ENCODE measurements at places on chromosomes 5 and 9.
A peak's percentile ranks its signal among the peaks of the same experiment; 100 is the strongest.

DNA sequence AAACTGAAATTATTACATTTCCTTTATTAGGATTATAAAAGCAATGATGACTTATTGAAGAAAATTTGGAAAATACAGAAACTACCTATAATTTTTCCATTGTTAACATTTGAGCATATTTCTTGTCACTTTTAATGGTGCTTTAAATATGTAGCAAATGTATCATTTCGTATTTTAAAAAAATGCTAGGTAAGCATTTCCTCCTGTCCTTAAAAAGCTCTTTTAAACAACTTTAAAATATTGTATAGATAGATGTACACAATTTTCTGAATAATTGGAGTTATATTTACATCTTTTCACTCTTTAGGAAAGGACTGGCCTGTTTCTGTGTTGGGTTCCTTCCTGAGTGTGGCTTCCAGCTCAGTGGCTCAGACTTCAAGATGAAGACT, 15.6 kb downstream of the TENT4A start:
- DNase-seq: no peak

DNA sequence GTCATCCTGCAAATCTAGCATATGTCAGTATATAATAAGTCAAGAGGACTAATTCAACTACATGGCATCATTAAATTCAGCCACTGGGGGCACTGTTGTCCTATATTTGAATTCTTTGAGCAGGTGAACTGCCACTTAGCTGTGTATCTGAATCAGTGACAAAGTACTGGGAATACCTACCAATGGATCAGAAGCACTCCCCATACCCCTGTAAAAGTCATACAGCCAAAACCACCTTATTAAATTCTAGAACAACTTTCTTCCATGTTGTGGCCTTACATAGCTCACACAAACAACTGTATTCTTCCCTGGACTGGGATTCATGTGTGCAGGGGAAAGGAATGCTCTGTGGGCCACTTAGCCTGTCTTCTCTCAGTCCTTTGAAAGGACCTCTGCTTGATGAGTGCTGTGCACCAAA, 57.4 kb upstream of the PLPP6 start:
- DNase-seq: peak; percentile 35

- peak; percentile 87 for DNase-seq
These were observed 2.8 kb downstream of the ST8SIA4 start for GRCh38 chr5:100900142-100900795.

DNA sequence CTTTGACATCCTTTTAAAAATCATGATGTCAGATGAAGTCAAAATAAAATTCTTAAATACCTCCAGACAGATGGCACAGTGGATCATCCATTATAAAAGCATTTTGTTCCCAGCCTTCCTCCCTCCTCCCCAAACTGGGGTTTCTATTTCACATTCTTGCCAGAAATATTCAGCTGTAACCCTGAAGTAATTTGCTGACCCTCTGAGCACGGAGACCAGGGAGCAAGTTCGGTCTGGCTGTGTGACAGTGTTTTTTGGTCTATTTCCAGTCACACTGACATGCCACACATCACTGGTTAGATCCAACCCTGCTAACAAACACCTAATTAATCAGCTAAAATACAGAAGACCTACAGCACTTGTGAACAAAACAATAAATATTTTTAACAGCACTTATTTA, 126.2 kb upstream of the DMRT1 start:
- DNase-seq: no peak

DNA sequence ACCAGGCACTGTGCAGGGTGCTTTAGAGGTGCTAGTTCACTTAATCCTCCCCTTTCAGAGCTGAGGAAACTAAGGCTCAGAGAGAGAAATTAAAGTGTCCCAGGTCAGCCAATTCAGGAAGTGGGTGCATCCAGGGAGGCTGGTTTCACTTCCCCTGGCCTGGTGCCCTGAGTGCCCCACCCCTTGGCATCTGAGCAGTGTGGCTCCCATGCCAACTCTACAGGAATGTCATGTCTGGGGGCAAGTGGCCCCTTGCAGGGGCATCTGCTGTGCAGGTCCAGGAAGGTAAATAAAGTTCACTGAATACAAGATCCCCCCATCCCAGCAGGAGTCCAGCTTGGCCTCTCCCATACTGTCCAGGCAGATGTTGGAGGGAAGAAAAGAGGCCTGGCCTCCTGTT, 4.4 kb upstream of the N4BP3 start:
- DNase-seq: no peak
